CD8-positive, alpha-beta T cell (primary cell): ENCODE measurements at places on chromosomes 5 and 9. TPM values are rescaled to one million over a fixed set of nuclear protein-coding genes. Genes with fewer than 3 reads are reported as not detected.

Gene CYLC2
- total RNA-seq: not detected

GRCh38 chr9:34651876-34652601 is at the start of gene IL11RA:
IL11RA (plus strand) TSS chr9:34652185; CDS start chr9:34655218, 3,033 bp downstream.
- no peak for DNase-seq

GRCh38 chr5:10797261-10797660 is 36.2 kb upstream of the DAP start:
- DNase-seq: no peak

- DNase-seq: no peak
Observed at GRCh38 chr5:15794052-15794985, 294.3 kb downstream of the FBXL7 start.

DNA sequence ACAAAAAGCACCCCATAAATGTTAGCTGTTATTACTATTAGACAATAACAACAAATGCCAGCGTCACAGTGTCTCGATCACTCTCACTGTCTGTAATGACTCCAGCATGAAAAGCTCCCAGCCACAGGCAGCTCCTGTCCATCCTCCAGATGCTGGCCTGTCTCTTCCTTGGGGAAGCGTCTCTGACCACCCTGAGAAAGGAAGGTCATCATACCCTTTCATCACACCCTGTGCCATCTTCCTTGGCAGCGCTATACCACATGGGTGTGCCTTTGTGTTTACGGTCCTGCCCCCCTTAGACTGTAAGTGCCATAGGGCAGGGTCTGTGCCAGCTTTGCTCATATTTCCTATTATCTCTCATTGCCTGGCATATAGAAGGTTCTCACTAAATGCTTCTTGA is 90.6 kb downstream of the PRRT1B start:
- no peak for DNase-seq

GRCh38 chr9:130739081-130739480 is 45.5 kb downstream of the EXOSC2 start:
- no peak for DNase-seq

DNA sequence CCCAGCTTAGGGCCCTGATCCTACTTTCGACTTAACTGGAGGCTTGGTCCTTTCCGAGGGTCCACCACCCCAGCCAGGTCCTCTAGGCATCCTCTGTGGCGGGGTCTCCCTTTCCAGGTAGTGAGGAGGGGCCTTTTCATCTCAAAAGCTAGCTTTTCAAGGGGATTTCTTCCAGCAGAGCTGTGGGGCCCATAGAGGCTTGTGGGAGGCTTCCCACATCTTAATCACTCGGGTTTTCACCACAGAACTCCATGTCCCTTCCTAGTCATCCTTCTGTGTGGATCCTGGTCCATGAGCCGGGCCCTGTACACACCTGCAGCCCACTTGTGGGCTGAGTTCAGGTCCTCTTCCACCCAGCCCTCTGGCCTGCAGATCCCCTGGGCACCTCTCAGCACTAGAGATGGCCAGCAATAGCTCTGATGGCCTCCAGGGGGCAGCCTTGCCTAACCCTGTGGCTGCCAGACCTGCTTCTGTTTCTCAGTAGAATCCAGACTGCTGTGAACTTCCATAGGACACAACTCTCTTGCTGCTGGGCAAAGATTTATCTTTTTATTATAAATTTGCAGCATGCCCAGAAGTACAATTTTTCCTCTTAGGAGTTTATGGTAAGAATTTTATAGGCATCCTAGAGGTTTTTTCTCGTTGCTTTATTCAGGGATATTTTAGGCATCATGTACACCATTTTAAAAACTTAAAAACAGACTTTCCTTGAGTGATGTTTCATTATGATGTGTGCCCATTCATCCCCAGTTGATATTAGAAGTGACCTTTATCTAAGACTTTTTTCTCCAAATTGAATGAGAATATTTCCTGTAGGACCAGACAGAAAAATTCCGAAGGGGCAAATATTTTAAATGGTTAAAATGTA is 208.9 kb downstream of the TRIO start:
- peak; percentile 52 for DNase-seq

Gene WNK2
- 0.25 TPM for total RNA-seq

GRCh38 chr9:89675058-89675742 is 70.4 kb downstream of the GADD45G start:
- no peak for DNase-seq

Gene LURAP1L
- not detected for total RNA-seq

Gene WNT8A
- not detected for total RNA-seq

GRCh38 chr5:143036146-143036927 is 266.2 kb downstream of the ARHGAP26 start:
- DNase-seq: no peak

Gene BHMT2
- not detected for total RNA-seq

GRCh38 chr5:119470105-119470763 is 17.9 kb downstream of the HSD17B4 start:
- DNase-seq: no peak

GRCh38 chr5:61330845-61331406 is 1.1 kb upstream of the ZSWIM6 start:
- peak; percentile 90 for DNase-seq

Gene CAAP1
- total RNA-seq: 13.4 TPM

DNA sequence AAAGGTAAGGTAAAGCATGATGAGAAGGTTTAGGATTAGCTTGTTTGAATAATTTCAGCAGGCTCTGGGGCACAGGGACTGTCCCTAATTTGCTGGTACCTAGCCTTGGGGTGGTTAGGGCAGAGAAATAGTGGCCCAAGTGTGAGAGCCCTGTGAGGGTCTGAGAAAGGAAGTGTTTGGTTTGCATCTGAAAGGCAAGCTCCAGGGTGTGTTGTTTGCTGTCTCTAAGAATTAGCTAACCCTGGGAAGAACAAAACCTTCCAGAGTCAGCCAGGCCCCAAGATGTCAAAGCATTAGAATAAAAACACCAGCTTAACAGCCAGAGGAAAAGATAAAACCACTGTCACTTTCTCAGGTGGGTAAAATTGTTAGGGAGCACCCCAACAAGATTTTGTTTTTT is 31.0 kb downstream of the TMEM252 start:
- no peak for DNase-seq

Gene IL9
- not detected for total RNA-seq

Gene NEK6
- 2.5 TPM for total RNA-seq

Gene PSMB7
- 71.5 TPM for total RNA-seq

Gene TIMD4
- 2.2 TPM for total RNA-seq

Gene CCDC183
- 1.4 TPM for total RNA-seq
